ENCODE measurements at places on chromosomes 3 and 15.

GRCh38 chr15:68232449-68232848 is 2.9 kb upstream of the CLN6 start:
- DNase-seq: no peak

- DNase-seq: no peak
Measured at GRCh38 chr15:48644467-48644826, 1.1 kb downstream of the FBN1 start.

DNA sequence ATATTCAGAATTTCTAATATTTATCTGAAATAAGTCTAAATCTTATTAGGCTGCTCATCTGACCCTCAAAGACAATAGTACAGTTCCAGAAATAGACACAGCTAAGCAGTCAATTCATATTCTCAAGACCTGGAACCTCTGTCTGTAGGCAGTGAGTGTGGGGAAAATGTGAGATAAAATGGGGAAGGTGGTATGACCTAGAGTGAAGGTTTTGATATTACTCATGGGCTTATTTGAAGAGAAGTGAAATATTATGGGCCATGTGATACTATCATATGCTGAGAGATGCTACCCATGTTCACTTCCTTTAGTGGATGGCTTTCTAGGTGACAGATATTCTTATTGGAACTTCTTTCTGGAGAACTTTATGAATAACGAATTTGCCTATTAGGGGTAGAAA is 33.5 kb downstream of the TGFBR2 start:
- DNase-seq: no peak

- no peak for DNase-seq
Measured at GRCh38 chr3:53740956-53741355, 105.3 kb downstream of the CHDH start.

GRCh38 chr15:56468401-56468800 is 3.5 kb upstream of the MNS1 start:
- no peak for DNase-seq

- DNase-seq: no peak
Measured at GRCh38 chr3:38349684-38350359, 3.2 kb downstream of the XYLB start.

GRCh38 chr3:189961522-189962161 is 159.1 kb downstream of the P3H2 start:
- DNase-seq: no peak
